ENCODE measurements at places on chromosomes 3 and 15.

GRCh38 chr15:81007428-81008064 lies 6.8 kb downstream of the TLNRD1 start:
- no peak for DNase-seq

GRCh38 chr3:132657869-132658747 lies 1.5 kb downstream of the ACAD11 start:
- no peak for DNase-seq

GRCh38 chr3:127776347-127776746 lies 46.0 kb downstream of the MGLL start:
- DNase-seq = no peak

- no peak for DNase-seq
These were observed 320.2 kb upstream of the MME start for GRCh38 chr3:154759966-154760365.

GRCh38 chr3:70849911-70850699 lies 537.7 kb upstream of the MDFIC2 start:
- DNase-seq = no peak

- DNase-seq = no peak
These were observed 16.1 kb downstream of the NANOGP8 start for GRCh38 chr15:35068846-35069475.

GRCh38 chr3:81871358-81872155 lies 110.1 kb upstream of the GBE1 start:
- DNase-seq = no peak

GRCh38 chr3:51559961-51560360 lies 21.4 kb downstream of the RAD54L2 start:
- no peak for DNase-seq

DNA sequence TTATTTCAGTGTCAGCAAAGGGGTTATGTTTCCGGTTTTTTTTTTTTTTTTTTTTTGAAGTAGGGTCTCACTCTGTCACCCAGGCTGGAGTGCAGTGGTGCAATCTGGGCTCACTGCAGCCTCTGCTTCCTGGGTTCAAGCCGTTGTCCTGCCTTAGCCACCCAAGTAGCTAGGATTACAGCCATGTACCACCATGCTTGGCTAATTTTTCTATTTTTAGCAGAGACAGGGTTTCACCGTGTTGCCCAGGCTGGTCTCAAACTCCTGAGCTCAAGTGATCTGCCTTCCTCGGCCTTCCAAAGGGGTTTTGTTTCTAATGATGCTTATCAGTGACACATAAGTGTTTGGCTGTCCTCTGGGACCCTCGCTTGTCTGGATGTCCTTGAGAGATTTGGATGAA lies 235.7 kb upstream of the C2CD4B start:
- DNase-seq = no peak

GRCh38 chr3:463252-464192 lies 267.0 kb downstream of the CHL1 start:
- DNase-seq = no peak

DNA sequence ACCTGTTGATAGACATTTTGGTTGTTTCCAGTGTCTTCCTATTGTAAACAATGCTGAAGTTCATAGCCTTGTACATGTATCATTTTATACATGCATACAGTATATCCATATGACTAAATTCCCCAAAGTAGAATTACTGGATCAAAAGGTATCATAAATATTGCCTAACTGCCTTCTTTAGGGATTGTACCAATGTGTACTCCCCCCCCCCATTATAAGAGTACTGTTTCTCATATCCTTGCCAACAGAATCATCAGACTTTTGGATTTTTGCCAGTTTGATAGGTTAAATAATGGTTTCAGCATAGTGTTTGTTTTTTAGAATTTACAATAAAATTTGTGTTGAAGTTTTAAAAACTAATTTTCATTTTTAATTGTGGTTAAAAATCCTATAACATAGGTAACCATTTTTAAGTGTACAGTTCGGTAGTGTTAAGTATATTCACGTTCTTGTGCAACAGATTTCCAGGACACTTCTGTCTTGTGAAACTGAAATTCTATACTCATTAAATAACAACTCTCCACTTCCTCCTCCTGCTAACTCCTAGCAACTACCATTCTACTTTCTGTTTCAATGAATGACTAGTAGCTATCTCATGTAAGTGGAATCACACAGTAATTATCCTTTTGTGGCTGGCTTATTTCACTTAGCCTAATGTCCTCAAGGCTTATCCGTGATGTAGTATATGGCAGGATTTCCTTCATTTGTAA lies 30.8 kb upstream of the MAP3K13 start:
- DNase-seq = no peak

DNA sequence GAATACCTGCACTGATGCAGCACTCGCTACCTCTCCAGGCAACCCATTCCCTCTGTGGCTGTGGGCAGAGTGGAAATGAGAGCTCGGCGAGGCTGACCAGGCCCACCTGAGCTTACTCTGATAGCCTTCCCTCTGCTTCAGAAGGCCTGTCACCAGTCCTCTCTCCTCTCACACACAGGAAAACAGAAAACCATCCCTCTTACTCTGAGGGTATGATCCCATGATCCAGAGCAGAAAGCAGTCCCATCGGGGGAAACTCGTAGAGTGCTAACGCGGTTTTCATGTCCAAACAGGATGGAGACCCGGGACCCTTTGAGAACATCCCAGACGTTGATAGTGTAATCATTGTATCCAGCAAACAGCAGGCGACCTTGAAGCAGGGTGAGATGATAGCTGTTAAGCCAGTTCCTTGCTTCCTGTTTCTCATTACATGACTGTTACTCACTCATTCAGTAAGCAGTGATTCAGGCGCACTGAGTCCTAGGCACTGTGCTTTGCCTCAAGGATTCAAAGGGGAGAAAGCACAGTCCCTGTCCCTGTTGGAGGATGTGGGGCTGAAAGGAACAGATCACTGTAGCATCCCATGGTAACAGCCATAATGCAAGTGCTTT lies 11.8 kb upstream of the BCL2L10 start:
- no peak for DNase-seq

- no peak for DNase-seq
These were observed 496.9 kb downstream of the CADM2 start for GRCh38 chr3:85455561-85456200.

- no peak for DNase-seq
These were observed 279.0 kb downstream of the LPP start for GRCh38 chr3:188432802-188433520.

GRCh38 chr15:66834881-66835878 lies 133.1 kb downstream of the SMAD6 start:
- no peak for DNase-seq

DNA sequence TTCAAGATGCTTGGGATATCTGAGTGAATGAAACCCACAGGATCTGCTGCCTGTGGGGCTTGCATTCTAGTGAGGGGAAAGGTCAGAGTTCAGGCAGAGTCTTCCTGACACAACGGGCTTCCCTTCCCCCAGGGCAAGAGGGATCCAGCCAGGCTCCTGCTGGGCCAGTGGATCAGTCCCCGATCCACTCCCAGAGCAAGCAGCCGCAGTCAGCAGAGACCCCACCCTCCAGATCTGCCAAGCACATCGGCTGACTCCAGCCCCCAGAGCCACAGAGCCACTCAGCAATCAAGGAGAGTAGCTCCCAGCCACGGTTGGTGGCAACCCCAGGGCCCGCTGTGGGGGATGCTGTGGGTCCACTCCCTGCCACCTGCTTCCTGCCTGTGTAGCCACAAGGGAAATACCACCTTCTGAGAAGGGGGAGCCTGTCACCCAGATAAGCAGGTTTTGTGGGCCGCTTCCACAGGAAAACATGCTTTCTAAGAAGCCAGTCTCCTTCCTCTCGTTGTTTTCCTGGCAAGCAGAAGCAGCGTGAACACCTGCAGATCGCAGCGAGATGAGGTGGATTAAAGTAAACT lies 44.9 kb downstream of the CPN2 start:
- DNase-seq = no peak

DNA sequence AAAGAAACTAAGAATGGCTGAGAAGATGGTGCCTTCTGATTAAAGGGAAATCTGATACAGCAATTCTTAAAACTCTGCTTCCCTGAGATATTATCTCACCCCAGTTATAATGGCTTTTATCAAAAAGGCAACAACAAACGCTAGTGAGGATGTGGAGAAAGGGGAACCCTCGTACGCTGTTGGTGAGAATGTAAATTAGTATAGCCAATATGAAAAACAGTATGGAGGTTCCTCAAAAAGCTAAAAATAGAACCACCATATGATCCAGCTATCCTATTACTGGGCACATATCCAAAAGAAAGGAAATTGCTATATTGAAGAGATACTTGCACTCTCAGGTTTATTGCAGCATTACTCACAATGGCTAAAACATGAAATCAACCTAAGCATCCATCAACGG lies 65.1 kb downstream of the GOLIM4 start:
- DNase-seq = no peak

- DNase-seq = no peak
These were observed 334.0 kb upstream of the NR2F2 start for GRCh38 chr15:95996494-95996893.

DNA sequence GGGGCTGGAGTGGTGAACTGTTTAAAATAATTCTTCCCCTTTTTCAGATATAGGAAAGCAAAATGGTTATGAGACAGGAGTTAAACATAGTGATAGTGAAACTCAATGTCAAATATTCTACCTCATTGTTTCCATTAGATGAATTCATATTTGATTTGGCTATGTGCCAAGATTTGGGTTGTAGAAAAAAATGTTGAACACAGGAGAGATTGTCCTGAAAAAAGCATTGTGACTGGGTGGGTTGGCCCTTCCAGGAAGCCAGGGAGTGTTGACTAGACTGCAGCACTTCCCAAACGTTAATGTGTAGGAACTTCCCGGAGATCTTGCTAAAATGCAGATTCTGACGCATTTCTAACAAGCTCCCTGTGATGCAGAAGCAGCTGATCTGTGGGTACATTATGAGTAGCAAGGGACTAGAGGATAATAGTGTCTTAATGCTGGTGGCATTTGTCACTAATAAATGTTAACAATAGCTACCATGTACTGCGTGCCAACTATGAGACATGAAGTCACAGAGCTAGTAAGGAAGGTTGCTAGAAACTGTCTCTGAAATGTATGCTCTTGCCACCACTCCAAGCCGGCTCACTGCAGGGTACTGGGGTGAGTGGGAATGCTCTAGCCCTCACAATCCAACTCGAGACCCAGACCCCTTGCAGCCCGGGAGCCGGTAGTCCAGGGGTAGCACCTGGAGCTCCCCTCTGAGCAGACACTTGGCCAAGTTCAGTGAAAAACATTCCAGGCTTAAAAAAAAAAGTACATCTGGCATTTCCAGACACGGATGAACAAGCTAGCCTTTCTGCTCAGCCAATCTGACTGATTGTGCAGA lies 120.6 kb downstream of the CD47 start:
- peak; percentile 70 for DNase-seq

DNA sequence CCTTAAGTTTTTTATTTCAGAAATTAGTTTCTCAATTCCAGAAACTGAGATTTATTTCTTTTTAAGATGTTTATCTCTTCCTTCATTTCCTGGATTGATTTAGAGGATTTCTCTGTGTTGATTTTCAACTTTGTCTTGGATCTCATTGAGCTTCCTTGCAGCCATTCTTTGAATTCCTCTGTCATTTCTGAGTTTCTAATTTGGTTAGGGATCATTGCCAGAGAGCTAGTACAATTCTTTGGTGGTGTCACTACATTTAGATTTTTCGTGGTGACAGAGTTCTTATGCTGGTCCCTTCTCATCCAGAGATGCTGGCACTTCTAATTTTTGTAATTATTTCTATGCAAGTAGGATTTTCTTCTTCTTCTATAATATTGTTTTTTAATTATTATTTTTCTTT lies 691.1 kb upstream of the NAALADL2 start:
- DNase-seq = no peak

GRCh38 chr15:65868546-65869125 lies 655 bp upstream of the RAB11A start:
- DNase-seq = no peak

DNA sequence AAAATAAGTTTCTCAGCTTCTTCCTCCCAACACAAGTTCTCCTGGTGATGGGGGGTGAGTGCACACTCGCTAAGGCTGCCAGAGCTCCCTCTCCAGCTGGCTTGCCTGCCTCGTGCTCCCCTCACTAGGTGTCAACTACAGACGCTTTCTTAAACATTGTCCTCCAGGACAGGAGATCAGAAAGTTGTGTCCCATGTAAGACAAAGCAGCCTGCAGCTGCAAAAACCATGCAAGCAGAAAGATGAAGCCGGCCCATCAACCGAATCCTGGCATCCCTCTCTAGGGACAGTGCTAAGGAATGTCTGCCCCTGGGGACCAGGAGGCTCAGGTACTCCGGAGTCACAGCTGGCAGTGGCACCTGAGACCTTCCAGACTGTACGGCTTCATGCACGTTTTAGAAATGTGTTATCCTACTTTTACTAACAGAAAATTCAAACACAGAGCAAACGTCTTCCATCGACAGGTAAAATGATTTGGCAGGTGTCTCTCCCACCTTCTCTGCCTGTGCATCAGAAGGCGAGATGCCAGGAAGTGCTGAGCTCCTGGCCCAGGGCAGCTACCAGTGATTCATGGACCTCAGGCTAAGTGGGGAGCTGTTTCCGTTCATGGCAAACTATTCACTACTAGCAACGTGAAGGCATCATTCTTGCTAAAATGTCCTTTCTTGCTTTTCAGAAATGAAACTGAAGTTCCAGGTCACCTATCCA lies 246.1 kb downstream of the ADAMTS17 start:
- no peak for DNase-seq

DNA sequence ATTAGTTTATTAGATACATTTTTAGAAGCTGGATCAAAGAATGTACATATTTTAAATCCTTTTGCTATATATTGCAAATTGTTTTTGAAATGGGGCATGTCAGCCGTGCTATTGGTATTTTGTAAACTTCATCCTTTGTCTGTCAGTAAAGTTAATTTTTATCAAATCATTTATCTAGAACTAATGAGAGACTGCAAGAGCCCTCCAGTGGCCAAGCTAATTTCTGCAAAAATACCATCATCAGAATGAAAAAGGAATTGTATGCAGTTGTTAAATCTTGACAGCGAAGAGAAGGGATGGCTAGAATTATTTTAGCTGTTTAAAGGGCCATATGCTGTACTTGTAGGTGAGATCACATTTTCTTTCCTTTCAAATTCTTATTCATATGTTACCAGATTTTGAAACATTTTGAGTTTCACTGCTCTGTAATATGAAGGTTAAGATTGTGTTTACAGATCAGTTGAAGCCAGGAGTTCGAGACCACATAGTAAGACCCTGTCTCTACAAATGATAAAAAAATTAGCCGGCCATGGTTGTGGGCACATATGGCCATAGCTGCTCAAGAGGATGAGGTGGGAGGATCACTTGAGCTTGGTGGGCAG lies 8.1 kb upstream of the CLDN11 start:
- DNase-seq = peak; percentile 14

DNA sequence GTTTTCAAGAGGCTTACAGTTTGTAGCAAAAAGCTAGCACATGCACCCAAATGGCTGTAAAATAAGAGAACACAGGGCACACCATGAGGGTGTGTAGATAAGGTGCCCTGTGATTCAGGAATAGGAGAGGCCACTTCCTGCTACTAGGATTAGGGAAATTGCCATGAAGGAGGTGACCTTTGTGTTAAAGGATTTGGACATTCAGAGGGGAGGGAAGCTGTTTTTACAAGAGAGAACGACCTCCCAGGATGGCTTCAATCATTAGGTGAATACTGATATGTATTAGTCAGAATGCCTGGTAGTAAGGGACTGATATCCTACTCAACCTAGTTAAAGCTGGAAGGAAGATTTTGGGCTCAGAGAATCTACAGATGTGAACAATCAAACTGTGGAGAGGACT lies 35.7 kb upstream of the ABHD17C start:
- DNase-seq = no peak
